Skeletal muscle cell (primary cell): ENCODE measurements at places on chromosomes 1 and 21.

DNA sequence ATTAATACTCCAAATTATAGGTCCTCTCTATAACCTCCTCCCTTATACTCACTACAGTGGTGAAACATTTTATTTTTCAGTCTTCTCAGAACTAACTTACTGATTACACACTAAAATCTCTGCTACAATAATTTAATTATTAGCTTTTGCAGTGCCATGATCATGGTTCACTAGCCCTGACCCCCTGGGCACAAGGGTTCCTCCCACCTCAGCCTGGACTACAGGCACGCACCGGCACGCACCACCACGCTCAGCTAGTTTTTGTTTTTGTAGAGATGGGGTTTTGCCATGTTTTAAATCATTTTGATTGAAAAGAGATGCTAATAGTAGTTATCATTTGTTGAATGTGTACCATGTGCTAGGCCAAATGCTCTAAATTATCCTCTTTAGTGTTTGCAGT lies 6.3 kb downstream of the PATJ start:
- DNase-seq: no peak

DNA sequence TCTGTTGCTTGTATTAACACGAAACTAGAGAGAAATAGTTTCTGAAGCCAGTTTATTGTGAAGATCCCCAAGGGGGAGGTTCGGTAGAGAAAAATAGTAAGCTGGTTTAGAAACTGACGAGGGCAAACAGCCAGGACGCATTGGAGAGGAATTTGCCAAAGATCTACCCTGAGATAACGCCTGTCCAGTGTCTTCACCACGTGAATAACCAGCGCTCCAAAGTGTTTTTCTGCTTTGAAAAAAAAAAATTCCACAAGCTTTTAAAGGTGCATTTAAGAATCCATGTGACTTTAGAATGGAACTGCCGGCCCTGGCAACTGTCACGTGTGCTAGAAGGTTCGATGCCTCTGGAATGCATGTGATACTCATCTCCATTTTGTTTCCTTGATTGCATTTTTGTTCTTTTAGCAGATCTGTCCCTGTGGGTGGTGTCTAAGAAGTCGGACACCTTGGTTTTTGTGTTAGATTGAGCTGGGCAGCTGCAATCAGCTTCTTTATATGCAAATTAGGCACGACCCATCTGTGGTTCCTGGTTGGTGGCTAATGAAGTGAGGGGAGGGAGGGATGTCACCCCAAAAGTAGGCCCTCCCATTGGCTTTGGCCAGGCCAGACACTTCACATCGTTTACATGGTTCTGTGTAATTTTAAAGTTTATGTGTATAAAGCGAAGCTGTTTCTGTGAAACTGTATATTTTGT lies 1.3 kb upstream of the THAP3 start:
- DNase-seq: no peak

- DNase-seq: no peak
Observed at GRCh38 chr1:229347528-229347927, 4.7 kb upstream of the CCSAP start.

- DNase-seq: no peak
Observed at GRCh38 chr1:8076176-8076575, 50.1 kb upstream of the ERRFI1 start.

GRCh38 chr1:211490821-211491415 lies 1.0 kb downstream of the RD3 start:
- DNase-seq: no peak

- no peak for DNase-seq
Observed at GRCh38 chr1:228871314-228872061, 136.2 kb downstream of the RHOU start.

DNA sequence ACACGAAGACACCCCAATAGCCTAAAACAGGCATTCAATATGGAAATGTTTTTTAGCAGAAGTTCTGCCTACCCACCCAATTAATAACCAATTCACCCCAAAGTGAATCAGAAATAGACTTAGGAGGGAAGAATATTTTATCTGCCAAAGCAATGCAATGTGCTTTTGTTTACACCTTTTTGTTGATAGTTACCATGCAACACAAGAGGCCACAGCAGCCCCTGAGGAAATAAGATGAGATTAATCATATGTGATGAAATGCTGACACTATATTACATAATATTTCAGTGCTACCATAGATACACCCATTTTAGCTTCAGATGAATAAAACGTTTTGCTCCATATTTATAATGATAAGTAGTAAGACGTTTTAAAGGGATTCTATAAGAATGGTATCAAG lies 60.9 kb upstream of the RGS2 start:
- no peak for DNase-seq

GRCh38 chr1:145719230-145720079 lies at the start of gene CD160:
CD160 (plus strand) TSS chr1:145719499; CDS start chr1:145728328, 8,829 bp downstream.
- DNase-seq: no peak

DNA sequence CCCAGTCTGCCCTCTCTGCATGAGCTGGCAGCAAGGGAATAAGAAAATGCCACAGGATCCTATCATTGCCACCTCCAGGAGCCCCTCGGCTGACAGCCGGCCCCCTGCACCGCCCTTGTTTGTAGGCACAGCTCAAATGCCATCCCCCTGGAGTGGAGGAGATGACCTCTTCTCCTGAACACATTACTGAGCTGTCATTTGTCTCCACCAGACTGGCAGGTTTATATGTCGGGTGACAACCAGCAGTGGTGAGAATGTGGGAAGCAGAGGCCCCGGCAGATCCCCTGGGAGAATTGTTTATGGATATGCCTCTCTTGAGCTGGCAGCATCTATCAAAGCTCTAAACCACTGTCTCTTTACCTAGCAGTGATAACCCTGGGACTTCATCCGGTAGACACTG lies 135.4 kb upstream of the FMN2 start:
- no peak for DNase-seq

GRCh38 chr1:8604041-8604945 lies 213.1 kb downstream of the RERE start:
- no peak for DNase-seq

GRCh38 chr1:222529181-222529580 lies 18.7 kb downstream of the HHIPL2 start:
- DNase-seq: no peak

- no peak for DNase-seq
Observed at GRCh38 chr1:195218428-195219212, 1389.6 kb downstream of the KCNT2 start.

DNA sequence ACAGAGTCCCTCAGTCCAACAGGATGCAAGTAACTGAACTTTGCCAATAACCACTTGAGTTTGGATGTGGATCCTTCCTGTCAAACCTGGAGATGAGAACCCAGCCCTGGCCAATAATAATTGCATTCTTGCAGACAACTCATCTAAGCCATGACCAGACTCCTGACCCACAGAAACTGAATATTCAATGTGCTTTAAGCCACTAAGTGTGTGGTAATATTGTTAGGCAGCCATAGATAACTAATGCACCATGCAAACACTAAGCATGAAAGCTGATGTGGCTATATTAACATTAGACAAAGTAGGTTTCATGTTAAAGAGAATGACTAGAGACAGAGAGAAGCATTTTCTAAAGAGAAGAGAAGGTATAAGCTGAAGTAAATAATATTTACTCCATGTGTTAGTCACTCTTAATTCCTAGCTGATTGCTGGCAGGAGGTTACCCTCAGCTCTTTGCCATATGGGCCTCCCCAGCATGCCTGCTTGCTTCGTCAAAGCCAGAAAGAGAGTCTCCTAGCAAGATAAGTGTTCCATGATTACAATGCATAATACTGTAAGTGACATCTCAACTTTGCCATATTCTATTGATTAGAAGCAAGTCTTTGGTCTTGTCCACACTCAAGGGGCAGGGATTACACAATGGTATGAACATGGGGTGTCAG lies 276.4 kb upstream of the PLXNA2 start:
- no peak for DNase-seq

DNA sequence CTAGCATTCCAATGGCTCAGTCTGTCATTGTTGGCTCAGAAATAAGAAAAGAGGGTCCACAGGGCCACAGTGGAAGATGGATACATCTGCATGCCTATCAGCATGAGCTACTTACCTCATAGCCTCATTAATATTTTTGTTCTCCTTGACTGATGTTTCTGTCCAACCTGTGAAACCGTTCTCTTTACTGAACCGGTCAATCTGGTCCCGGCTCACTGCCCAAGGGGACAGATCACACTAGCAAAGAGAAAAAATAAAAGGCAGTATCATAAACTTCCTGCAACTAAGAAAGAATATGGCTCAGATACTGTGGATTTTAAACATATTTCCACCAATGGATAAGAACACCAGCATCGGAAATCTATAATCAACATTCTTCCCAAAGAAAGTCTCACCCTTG lies 4.7 kb downstream of the RAB29 start:
- no peak for DNase-seq

DNA sequence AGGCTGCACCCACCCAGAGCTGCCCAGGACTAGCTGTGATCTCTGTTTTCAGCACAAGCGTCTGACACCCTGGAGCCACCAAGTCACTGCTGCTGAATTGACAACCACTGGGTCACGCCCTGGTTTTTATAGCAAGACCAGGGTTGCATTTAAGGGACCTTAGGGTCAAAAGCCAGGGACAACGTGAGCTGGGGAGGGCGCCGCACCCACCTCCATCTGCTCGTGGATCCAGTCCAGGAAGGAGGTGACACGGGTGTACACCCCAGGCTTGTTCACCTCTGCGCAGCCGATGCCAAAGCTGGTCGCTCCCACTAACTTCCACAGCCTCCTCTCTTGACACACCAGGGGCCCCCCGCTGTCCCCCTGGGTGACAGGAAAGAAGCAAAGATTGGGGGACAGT lies 9.2 kb upstream of the TFF1 start:
- DNase-seq: no peak

GRCh38 chr1:90919900-90920299 lies 101.9 kb downstream of the ZNF644 start:
- no peak for DNase-seq

GRCh38 chr21:18460979-18461378 lies 57.4 kb upstream of the TMPRSS15 start:
- no peak for DNase-seq

DNA sequence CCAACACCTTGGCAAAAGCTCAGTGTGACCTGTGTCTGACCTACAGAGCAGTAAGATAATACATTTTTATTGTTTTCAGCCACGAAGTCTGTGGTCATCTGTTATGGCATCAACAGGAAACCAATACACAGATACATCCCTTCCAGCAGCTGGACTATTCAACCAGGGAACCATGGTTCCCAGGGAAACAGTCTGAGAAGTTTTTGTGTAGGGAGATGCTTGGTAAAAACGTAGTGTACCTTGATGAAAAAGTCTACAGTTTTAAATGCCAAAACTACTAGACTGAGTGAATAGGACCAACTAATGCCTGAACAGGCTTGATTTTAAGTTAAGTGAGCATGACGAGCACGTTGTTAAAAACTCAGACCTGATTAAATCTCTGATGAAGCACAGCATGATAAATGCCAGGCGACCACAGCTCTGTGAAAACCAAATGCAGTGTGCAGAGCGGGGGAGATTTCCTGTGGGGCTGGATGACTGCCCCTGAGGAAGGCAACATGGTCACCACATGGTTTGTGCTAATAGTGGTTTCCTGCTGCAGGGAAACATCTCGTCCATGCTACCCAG lies 228.9 kb downstream of the TNR start:
- no peak for DNase-seq
